ENCODE measurements at places on chromosomes 7 and 10. TPM values are rescaled to one million over a fixed set of nuclear protein-coding genes. Genes with fewer than 3 reads are reported as not detected.

DNA sequence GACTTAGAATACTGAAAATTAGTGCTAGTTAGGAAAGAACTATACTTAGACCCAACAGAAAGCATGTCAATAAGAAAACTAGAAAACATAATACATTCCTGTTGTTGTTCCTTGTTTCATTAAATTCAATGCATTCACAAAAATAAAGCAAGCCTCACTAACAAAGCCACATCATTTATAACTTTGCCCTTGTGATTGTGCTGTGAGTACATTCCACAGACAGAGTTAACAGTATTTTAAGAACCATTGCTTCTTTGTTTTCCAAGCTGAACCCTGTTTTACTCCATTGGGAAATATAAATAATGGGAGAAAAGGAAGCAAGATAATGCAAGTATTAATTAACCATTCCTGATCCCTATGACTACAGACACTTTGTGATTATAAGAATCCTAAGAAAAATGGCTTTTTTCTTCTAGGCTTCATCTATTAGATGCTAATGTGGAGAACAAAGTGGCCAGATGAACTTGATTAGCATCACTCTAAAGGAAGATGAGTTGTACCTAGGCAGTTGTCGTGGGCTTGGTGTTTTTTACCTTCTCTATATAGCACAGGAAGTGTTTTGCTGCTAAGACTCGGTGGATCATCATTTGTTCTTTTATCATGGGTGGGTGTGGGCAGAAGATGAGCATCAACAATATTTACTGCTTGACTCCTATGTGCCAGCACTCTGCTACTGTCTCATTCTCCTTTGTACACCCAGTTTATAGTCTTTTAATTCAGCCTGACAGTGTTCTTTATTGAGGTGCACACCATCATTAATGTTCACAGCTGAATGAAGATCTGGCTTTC lies 34.2 kb upstream of the ZNRF2 start:
- H3K4me3 ChIP-seq, result no peak overlapping the region
- no peaks in the 10 kb centered on the region for H3K36me3 ChIP-seq
- no peak overlapping the region for H3K27ac ChIP-seq
- peaks cover 16% of the 10 kb centered on the region for H3K4me1 ChIP-seq

DNA sequence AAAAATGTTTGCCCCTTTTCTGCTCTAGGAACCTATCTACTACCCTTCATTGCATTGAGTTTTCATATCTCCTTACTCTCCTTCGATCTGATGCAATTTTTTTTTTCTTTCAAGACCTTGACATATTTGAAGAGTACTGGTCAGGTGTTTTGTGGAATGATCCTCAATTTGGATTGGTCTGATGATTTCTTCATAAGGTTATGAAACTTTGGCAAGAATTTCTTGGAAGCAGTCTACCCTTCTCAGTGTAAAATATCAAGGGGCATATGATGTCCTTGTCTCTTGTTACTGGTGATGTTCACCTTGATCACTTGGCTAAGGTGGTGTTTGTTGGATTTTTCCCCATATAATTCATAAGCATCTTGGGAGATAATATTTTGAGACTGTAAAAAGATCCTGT lies 64.7 kb downstream of the CPED1 start:
- H3K36me3 ChIP-seq, result no peaks in the 10 kb centered on the region
- no peak for DNase-seq
- no peak overlapping the region for H3K4me3 ChIP-seq
- H3K27me3 ChIP-seq, result no peaks in the 10 kb centered on the region

The PTPRE gene
- total RNA-seq, result 10.7 TPM

- DNase-seq, result no peak
- H3K27me3 ChIP-seq, result no peaks in the 10 kb centered on the region
- no peak overlapping the region for H3K27ac ChIP-seq
- H3K4me3 ChIP-seq, result no peak overlapping the region
- no peaks in the 10 kb centered on the region for H3K36me3 ChIP-seq
- H3K4me1 ChIP-seq, result no peaks in the 10 kb centered on the region
Observed at GRCh38 chr7:41058986-41059741, 643.7 kb downstream of the INHBA start.

The NAT16 gene
- not detected for total RNA-seq
